NCI-H82 (cell line): ENCODE measurements at places on chromosomes 5 and 9.

DNA sequence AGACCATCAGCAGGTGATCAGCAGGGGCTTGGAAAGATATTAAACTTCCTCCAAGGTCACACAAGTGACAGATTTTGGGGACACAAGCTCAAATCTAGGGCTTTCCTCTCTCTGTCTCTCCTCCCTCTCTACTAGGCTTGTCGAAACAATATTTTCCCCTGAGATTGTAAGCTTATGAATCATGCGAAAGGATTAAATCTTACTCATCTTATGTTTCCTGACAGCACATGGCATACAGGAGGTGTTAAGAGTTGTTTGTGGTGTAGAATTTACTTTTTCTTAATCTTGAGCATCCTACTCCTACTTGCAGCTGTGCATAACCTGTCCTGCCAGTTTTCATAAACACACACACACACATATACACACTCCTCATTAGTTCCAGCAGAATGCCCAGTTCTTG is 186.3 kb downstream of the MARCHF11 start:
- no peak for DNase-seq

DNA sequence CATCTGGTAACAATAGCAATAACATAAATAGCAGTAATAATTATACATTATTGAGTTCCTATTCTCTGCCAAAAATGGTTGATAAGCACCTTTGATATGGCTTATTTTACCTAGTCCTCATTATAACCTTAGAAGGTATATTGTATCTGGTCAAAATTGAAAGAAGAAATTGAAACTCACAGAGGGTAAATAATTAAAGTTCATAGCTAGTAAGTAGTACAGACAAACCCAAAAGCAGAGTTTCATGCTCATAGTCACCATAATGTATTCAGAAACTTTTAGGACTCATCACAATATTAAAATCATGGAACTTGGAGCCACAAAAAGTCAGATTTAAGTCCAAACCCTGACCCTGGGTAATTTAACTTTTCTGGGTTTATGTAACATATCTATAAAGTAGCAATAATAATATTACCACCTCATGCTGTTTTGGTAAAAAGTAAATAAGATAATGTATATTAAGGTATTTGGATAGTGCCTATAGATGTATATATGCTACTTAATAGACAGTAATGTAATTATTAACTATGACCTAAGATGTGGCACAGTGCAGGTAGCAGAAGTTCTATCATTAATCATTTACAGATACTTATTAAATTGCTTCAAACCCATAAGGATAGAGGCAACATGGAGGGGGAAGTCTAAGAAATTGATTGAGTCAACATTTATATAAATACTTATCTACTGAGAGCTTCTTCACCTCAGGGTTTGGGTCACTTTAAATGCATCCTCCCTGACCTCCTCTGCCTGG is 32.4 kb downstream of the STK32A start:
- DNase-seq: no peak

- DNase-seq: no peak
These were observed 67.1 kb downstream of the LHX2 start for GRCh38 chr9:124078641-124079040.

- no peak for DNase-seq
These were observed 113.6 kb upstream of the TSLP start for GRCh38 chr5:110957934-110958333.

- no peak for DNase-seq
These were observed 122.4 kb upstream of the NMUR2 start for GRCh38 chr5:152527358-152528052.

GRCh38 chr5:36494841-36495601 is 111.4 kb upstream of the SLC1A3 start:
- DNase-seq: no peak

DNA sequence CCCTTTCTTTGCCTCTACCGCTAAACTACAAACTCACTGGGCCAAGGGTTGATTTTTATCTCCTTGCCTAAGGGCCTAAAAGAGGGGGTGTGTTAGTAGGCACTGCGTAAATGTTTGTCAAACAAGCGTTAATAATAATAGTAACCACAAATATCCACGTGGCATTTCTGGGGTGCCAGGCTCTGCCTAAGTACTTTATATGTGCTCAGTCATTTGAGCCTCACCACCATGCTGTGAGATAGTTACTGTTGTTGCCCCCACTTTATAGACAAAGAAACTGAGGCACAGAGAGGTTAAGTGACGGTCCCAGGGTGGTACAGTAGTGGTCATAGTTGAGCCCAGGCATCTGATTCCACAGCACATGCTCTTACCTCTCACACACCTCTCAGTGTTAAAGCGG is 52.4 kb downstream of the ERGIC1 start:
- DNase-seq: no peak

DNA sequence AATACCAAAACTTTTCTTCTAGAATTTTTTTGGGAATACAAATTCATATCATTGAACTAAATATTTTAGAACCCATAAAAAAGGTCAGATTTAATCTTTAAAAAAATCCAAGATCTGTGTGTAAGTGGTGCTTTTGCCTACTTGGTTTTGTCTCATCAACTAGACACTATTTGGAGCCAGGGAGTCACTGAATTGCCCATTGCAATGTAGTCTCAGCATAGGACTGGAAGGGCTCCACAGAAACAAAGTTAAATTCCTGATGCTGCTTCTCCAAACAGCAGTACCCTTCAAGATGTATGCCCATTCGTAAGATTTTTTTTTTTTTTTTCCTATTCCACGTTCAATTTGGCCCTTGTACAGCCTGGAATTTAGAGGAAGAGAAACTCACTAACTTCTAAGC is 208.0 kb upstream of the MPDZ start:
- no peak for DNase-seq

DNA sequence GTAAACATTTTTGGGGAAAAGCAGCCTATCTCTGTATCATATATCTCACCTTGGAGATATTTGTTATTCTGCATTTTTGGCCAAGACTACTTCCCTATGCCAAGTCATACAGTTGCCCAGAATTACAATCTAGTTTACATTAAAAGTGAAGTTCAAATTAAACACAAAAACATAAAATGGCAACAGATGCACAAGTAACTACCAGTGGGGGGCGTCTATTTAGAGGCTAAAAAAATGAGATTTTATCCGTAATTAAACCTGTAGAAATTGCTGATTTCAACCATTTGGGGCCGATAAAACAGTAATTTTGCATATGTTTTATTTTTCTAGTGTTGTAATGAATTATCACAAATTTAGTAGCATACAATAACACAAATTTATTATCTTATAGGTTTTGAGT is 787.1 kb upstream of the CHD1 start:
- DNase-seq: no peak

GRCh38 chr9:79652598-79652997 is 80.8 kb downstream of the TLE4 start:
- no peak for DNase-seq

- no peak for DNase-seq
These were observed 1.2 kb downstream of the DPYSL3 start for GRCh38 chr5:147508711-147509040.

GRCh38 chr5:149326611-149327010 is 18.7 kb upstream of the GRPEL2 start:
- DNase-seq: peak; percentile 97

DNA sequence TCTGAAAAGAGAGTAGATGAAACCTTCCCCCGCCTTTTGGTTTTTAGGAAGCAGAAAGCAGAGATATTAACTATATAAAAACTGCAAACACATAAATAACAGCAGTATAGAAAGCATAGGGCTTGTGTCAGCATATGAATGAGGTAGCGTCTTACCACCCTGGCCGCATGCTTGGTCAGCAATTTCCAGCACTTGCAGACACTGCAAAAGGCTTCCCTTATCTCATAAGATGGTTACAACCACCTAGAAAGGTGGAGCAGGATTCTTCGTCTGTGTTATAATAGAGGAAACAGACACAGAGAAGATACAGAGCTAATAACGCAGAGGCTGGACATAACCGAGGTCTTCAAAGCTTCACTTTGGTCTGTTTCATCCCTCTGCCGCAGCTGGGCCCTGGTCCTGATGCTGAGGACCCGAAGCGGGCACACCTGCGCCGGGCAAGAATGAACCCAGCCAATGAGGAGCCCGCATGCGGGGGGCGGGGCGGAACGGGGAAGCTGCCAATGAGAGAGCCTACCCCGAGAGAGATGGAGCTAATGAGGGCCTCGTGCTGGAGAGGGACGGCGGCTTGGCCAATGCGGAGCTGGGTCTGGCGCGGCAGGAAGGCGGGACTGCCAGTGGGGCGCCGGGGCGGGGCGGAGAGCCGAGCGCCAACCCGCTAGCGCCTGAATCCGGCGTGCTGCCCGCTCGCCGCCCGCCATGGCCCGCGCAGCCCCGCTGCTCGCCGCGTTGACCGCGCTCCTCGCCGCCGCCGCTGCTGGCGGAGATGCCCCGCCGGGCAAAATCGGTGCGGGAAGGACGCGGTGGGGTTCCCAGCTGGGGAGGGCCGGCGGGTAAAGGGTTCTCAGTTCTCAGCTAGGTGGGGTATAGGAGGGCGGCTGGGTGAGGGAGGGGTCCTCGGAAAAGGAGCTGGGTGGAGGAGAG is at the start of gene PCYOX1L:
TSS of gene PCYOX1L (plus strand) at position 677 of the 924 bp plus-strand sequence. CDS start at position 700, 23 bp downstream.
- peak; percentile 96 for DNase-seq

- no peak for DNase-seq
These were observed 11.9 kb downstream of the RAPGEF1 start for GRCh38 chr9:131727795-131728545.

GRCh38 chr9:17436854-17437253 is 142.0 kb upstream of the SH3GL2 start:
- DNase-seq: no peak

- DNase-seq: no peak
These were observed 830 bp downstream of the S100Z start for GRCh38 chr5:76850543-76851145.

- DNase-seq: no peak
These were observed 154.3 kb upstream of the IRX2 start for GRCh38 chr5:2905741-2906140.

- DNase-seq: no peak
These were observed 93.3 kb downstream of the AMBP start for GRCh38 chr9:113984639-113985380.

- no peak for DNase-seq
These were observed 14.9 kb downstream of the MYO10 start for GRCh38 chr5:16921211-16921610.

GRCh38 chr5:96412868-96413449 is 20.1 kb downstream of the PCSK1 start:
- DNase-seq: no peak

DNA sequence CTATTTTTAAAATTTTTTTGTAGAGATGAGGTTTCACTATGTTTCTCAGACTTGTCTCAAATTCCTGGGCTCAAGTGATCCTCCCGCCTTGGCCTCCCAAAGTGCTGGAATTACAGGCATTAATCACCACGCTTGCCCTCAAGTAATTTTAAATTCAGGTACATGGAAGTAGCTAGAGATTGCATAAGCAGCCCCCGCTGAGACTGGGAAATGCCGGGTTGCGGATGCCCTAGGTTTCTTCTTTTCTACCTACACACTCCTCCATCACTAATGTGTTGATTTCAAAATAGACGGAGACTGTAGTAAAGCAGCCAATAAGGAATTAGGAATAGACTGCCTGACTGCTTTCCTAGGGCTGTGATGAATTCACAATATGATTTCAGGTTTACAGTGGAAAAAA is 202.4 kb downstream of the FANCC start:
- no peak for DNase-seq

DNA sequence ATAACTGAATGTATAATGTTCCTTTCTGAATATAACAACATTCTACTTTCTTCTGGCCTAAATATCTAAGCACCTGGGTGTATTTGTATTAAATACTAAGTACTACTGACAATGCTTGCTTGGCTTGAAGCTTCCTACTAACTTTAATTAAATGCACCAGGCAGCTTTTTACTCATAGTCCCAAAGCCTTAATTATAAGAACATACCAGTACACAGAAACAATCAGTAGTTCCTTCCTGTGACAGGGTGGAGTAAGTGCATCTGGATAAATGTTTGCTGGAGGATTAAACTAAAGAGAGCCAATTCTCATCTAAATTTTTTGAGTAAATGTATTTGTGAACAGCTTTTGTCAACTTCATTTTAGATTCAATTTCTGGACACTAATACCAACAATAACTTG is 558.6 kb upstream of the SEMA6A start:
- DNase-seq: no peak

- no peak for DNase-seq
These were observed 14.9 kb upstream of the DELE1 start for GRCh38 chr5:141908796-141909195.

- DNase-seq: no peak
These were observed 309.6 kb downstream of the MLLT3 start for GRCh38 chr9:20312732-20313131.

- no peak for DNase-seq
These were observed 23.3 kb downstream of the CFAP90 start for GRCh38 chr5:7827610-7828009.

GRCh38 chr5:76729373-76730290 is 13.7 kb downstream of the F2R start:
- no peak for DNase-seq

GRCh38 chr9:135736272-135736978 is 34.4 kb downstream of the KCNT1 start:
- DNase-seq: no peak

DNA sequence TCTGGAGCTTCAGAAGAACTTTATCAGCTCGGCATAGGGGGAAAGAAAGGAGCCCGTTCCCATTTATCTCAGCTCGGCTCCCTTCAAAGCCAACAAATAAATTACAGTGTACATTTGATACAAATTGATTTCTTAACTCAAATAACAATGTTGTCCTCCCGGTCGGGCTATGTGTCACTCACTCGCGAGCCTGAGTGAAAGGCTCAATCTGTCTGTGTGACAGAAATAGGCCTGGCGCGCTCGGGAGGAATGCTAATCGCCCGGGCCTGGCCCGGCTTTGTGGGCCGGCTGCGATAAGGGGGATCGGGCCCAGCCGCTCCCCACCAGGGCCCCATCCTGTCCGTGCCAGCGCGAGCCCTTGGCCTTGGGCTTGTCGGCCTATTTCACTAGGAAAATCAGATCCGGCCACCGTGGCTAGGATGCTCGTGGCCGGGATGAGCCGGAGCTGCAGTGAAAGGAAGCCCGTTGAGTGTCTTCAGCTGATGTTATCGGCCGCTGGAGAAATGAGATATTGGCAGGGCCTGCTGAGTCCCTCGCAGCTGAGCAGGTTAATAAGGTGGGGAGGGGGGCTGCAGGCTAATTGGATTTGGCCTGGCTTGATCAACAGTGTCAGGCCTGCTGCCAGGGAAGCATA is 258.7 kb downstream of the IRX1 start:
- peak; percentile 81 for DNase-seq

DNA sequence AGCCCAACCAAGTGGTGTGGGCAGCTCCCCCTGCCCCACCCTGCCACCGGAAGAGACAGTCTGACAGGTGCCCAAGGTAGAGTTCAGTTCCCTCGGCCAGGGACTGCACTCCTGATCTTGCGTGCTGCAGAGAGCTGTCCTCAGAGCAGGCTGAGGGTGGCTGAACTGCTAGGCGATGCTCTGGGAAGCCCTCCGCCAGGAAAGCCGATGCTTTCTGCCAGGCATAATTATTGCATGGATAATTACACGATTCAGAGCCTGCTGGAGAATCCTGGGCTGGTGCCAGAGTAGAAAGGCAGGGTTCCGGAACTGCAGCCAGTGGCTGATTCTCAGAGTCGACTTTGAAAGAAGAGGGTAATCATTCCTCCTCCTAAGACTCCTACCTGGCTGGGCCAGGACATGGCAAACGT is 19.3 kb downstream of the KCNIP1 start:
- DNase-seq: no peak

- no peak for DNase-seq
These were observed 5.0 kb upstream of the RHOBTB3 start for GRCh38 chr5:95725937-95726810.

- no peak for DNase-seq
These were observed 3.0 kb upstream of the CTSV start for GRCh38 chr9:97041898-97042297.
